NCI-H187 treated with DMSO at 0.1 percent for 48 hours (cell line): ENCODE measurements at places on chromosomes 3 and 15.

DNA sequence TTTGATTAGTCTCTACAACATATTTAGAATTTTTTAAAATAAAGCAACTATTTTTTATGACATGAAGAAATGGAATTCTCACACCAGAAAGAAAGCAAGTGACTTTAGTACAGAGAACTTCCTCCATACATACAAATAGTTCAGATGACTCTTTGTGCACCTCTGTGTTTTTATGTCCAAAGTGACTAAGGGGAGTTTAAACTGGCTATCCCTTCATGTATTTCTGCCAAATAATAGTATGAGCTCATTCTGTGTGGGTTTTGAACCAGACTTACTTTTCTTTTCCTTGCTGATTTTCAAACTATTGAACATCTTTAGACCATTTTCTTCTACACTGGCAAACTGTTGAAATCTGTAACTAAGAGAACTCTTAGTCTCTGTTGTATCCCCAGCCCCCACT is 196.3 kb downstream of the EPHA3 start:
- DNase-seq, result no peak

GRCh38 chr3:177615015-177615414 is 417.7 kb upstream of the TBL1XR1 start:
- no peak for DNase-seq

- DNase-seq, result no peak
Observed at GRCh38 chr15:68640791-68641331, 62.1 kb downstream of the CORO2B start.

DNA sequence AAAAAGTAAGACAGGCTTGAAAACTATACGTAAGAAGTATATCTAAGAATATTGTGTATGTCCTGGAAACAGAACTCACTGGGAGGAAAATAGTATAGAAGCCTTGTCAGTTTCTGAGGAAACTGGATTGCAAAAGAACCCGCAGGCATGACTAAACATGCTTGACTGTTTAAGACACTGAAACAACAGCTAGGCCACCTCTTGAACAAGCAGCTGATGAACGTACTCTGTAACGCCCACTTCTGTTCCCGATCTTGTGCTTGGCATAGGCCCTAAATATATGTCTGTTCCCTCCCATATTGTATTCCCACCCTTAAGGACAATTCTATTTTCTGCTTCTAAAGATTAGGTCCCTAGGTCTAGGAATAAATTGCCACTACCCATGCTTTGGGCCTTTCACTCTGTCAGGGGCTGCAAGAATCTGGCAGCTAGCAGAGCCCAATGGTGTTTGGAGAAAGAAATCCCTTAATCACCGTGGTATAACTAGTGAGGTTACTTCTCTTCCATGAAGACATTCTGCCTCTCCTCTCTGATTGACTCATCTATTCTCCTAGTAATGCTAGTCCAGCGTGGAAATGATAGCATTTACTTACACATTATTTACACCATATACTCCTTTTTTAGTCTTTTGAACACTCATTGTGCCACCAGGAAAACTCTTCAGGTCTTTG is 46.2 kb downstream of the CD200 start:
- no peak for DNase-seq

DNA sequence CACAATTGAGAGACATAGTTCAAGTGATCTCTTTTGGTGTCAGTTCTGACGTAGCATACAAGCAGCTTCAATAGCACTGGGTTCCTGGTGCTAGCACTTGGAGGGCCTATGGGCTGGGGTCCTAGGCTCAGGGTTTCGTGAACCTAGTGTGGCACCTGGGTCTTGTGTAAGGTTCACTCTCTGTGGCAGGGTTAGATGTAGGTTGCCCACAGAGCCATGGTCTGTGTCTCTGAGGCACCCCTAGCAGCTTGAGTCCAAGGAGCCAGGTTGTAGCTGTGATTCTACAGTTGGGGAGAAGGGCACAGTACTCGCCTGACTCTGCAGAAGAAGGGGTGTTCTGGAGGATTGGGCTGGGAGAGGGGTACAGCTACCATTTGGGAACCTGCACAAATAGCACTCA is 282.6 kb upstream of the LRRC3B start:
- DNase-seq, result no peak

DNA sequence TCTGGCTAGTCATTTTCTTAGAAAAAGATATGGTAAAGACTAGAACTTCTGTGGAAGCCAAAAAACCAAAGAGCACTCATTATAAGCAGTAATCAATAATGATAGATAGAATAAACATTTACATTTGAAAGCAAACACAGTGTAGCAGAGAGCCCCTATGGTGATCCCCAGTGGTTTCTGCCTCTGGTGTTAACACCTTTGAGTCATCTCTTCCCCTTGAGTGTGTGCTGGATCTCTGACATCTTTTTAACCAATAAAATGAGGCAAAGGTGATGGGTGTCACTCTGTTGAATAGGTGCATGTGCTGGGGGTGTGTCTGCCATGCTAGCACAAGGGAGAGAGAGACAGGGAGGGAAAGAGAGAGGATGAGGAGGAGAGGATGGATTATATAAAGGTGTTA is 121.6 kb downstream of the TFG start:
- DNase-seq, result no peak
